ENCODE measurements at places on chromosomes 16 and 17.

DNA sequence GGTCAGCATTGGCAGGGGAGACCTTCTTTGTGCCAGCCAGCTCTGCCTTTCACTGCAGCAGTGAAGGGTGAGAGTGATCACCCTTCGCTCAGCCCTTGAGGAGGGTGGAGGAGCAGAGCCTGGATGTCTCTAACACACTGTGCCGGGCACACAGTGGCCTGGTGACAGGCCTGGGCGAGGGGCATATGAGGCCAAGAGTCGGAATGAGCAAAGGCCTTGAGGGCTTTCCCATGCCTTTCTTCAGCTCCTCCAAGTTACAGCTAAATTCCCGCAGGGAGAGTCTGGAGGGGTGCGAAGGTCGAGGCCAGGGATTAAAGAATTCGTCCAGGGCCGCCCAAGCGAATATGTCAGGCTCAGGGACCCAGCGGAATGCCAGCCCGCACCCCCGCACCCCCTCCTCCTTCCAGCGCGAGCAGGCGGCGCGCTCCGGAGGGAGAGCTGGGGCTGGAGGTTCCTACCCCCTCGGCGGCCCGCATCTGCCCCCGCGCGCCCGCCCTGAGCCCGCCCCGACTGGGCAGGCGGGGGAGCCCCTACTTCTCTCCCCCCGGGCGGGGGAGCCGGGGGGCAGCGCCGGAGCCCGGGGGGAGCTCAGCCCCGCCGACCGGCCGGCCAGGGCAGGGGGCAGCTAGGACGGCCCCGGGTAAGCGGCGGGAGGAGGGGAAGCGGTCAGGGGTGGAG lies at the start of gene RASL10B:
Gene RASL10B, plus strand, starts transcription at position 401 of the 678 bp plus-strand sequence. CDS start 3,546 bp downstream, outside the sequence.
- no peak for DNase-seq

GRCh38 chr17:81306898-81307510 lies 11.9 kb upstream of the SLC38A10 start:
- no peak for DNase-seq

DNA sequence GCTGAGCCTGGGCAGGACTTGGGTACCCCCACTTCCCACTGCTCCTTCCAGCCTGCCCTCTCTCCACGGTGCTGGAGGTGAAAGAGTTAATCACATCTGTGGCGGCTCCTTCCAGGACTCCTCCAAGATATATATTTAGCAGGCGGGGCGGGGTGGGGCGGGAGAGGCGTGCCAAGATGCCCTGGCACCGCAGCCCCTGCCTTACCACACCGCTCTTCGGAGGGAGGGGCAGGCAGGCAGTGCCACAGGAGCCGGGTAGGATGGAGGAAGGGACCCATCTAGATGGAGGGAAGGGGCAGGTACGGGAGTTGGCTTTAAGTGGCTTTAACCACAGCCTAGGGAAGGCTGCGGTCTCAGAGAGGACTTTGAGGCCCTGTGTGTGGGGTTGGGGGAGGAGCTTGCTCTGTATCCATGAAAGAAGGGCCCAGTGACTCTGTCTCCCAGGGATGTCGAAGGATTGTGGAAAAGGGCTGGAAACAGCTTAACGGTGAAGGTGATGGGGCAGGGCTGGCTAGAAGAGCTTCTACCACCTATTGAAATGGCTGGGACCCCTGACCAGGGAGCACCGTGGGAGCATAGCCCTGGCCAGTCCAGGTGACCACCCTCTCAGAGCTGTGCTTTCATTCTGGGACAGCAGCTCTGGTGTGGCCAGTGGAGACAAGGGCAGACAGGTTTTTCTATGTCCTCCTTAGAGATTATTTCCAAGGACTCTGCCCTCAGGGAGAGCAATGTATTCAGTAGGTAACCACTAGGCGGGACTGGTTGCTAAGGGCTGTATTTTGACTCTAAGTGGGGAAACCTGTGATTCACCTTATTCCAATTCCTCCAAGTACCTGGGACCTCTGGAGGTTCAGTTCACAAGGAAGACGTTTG lies 13.0 kb downstream of the GPR142 start:
- DNase-seq = no peak

DNA sequence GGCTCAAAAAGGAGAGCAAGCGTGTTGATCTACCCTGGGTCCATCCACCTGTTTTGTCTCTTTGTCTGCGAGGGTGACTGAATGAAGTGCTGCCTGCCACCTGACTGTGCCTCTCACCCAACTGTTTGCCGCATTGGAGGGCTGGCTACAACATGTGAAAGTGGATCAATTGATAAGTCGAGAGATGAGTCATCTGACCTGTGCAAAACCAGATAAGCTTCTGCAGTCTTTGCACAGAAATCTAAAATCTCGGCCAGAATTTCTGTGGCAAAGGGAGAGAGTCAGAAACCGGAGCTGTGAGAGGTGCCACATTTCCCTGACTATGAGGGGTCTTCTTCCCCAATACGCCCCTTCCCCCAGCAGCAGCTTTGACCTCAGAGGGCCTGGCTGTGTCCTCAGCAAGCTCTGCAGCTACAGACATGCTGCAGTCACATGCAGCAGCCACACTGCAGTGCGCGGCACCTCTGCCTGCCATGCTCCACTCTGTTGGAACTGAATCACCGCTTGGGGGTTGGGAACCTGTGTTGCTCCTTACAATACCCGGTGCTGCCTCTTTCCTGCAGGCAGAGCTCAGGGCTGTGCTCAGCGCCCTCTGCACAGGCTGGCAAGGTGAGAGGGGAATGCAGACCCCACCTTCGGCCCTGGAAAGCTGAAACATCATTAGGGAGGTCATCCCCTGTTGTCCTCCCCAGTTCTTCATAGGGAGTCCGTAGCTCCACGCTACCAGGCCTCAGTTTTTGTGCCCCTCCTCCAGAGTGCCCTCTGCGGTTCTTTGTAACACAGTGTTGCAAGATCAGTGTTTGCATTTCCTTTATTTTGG lies 16.2 kb upstream of the HAS3 start:
- DNase-seq = no peak

- DNase-seq = no peak
Measured at GRCh38 chr17:70144260-70144846, 25.0 kb upstream of the KCNJ2 start.

DNA sequence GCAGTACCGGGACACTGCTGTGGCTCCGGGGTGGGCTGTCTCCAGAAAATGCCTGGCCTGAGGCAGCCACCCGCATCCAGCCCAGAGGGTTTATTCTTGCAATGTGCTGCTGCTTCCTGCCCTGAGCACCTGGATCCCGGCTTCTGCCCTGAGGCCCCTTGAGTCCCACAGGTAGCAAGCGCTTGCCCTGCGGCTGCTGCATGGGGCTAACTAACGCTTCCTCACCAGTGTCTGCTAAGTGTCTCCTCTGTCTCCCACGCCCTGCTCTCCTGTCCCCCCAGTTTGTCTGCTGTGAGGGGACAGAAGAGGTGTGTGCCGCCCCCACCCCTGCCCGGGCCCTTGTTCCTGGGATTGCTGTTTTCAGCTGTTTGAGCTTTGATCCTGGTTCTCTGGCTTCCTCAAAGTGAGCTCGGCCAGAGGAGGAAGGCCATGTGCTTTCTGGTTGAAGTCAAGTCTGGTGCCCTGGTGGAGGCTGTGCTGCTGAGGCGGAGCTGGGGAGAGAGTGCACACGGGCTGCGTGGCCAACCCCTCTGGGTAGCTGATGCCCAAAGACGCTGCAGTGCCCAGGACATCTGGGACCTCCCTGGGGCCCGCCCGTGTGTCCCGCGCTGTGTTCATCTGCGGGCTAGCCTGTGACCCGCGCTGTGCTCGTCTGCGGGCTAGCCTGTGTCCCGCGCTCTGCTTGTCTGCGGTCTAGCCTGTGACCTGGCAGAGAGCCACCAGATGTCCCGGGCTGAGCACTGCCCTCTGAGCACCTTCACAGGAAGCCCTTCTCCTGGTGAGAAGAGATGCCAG lies 12.9 kb downstream of the STH start:
- DNase-seq = no peak

- DNase-seq = no peak
Measured at GRCh38 chr17:11986942-11987329, 10.3 kb downstream of the ZNF18 start.

DNA sequence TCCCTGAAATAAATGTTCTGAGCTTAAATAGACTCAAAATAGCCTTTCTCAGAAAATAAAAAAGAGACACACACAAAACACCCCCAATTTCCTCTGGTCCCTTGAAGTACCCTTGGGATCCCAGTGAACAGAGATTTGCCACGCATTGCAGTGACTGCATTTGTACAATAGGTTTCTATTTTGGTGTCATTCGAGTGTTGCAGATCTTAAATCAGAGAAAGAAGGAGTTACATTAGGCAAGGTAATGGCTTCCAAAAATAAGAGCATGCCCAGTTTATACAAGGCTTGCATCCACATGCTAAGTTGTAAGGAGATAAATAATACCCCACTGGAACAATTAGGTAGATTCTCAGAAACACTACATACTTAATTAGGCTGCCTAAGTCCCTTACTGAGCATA lies 2.2 kb downstream of the TOX3 start:
- no peak for DNase-seq

DNA sequence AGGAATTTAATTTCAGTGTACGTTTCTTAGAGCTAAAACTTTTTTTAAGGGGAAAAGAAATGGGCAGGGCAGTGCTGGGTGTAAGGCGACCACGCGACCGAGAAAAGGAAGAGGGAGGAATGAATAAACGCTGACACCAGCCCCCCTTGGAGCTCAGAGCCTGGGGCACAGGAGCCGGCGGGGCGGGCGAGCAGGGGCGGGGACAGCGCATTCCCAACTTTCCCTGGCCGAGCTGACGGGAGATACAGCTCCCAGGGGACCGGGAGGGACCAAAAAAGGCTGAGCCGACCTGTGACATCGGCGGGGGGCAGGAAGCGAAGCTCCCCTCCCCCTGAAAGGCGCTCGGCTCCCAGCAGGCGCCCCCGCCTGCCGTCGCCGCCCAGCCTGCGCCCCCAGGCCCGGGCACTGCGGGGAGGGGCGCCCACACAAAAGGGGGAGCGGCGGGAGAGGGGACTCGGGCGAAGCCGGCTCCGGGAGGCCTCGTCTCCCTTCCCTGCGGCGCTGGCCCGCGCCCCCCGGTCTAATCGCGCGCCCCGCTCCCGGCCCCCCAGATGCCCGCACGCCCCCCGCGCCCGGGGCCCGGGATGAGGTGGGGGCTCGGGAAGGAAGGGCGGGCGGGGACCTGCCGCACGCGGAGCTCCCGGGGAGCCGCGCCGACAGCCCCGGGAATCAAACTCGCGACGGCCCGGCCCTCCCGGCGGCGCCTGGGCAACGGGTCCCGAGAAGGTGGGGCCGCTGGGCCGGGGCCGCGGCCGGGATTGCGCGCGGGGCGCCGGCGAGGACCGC lies 622 bp downstream of the CUEDC1 start:
- no peak for DNase-seq

DNA sequence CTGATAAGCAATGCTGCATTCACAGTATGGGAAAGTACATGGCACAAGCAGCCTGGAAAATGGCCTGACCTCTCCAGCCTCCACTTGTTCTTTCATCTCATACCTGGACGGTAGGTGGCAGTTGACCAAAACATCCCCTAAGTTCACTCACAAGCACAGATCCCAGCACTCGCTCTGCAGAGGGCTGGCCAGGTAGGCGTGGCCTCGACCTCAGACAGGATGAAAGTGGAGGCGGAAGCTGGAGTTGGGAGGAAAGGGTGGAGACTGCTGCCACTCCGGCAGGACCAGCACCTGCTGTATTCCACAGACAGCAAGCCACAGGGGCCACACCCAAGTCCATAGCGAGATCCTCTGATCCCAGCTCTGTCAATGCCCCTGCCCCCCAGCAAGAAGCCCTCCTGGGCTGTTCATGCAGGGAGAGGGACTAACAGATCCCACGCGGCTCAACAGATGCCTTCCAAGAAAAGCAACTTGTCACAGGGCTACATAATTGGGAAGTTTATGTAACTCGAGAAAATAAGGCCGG lies 31.3 kb downstream of the ZCCHC14 start:
- peak; percentile 34 for DNase-seq

DNA sequence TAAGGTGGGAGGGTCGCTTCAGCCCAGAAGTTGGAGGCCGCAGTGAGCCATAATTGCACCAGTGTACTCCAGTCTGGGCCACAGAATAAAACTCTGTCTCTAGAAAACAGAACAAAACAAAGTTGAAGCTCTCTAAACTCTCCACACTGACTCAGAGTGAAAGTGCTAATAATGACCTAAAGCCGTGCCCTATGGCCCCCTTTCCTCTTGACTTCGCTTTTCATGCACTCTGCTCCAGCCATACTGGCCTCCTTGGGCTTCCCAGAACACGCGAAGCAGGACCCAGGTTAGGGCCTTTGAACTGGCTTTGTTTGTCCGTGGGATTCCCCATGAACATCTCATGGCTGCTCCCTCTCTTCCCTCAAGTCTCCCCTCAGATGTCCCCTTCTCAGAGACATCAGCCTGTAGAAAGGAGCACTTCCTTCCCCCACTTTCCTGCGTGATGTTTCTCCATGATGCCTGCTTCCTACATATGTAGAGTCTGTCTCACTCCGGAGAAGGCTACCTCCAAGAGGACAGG lies 18.6 kb upstream of the SPN start:
- no peak for DNase-seq

DNA sequence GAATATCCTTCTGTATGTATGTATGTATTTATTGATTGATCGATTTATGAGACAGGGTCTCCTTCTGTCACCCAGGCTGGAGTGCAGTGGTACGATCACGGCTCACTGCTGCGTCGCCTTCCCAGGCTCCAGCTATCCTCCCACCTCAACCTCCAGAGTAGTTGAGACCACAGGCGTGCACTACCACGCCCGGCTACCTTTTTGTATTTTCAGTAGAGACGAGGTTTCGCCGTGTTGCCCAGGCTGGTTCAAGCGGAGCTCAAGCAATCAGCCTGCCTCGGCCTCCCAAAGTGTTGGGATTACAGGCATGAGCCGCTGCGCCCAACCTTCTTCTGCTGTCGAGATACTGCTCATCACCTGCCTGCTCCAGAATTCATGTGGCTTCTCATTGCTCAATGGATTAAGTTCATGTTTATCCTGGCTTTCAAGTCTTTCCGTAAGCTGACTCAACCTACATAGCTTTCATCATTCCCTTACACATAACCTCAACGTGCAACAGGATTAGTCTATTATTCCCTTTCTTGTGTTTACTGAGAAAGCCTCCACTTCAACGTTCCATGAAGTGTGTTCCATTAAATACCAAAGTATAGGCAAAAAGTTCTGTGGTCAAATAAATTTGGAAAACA lies 13.6 kb downstream of the TAC4 start:
- no peak for DNase-seq

DNA sequence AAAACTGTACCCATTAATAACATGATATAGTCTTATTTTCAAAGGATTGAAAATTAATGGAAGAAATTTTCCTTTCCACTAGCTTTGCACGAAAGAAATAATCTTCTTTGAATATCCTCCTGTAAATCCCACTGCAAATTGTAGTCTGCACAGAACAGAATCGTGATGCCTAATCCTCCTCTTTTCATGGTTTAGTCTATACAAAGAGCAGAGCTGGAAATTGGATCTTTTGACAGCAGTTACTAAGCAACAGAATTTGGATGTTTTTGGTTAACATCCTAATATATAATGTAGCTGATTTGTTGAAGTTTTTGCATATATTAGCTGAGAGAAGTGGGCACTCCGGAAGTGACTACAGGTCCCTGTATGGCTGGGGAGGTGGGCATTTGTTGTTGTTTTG lies 98.6 kb downstream of the WNT3 start:
- DNase-seq = no peak

GRCh38 chr17:48317732-48318131 lies 112.3 kb downstream of the SKAP1 start:
- no peak for DNase-seq

GRCh38 chr17:64296246-64296645 lies 33.2 kb upstream of the TEX2 start:
- no peak for DNase-seq

All from NCI-H1436 treated with DMSO at 0.1 percent for 48 hours (cell line).